ENCODE measurements at places on chromosomes 3 and 15.
A peak's percentile ranks its signal among the peaks of the same experiment; 100 is the strongest.

DNA sequence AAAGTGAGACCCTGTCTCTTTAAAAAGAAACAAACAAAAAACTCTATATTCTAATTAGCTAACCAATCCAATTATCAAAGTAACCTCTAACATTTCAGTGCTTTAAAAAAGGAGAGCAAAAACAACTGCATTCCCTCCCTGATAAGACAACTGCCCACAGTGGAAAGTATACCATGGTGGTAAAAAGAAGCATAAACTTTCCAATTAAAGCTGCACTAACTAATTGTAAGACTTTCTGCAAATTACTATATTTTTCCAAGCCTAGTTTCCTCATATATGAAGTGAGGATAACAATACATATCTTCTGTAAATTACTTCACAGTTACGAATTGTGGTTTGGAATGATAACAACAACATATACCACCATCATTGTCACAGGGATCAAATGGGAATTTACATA, 35.5 kb downstream of the STAG1 start:
- DNase-seq = no peak

GRCh38 chr3:59877263-59878037, 827.6 kb upstream of the CFAP20DC start:
- no peak for DNase-seq

GRCh38 chr3:31250116-31250777, 282.5 kb upstream of the STT3B start:
- DNase-seq = peak; percentile 35

DNA sequence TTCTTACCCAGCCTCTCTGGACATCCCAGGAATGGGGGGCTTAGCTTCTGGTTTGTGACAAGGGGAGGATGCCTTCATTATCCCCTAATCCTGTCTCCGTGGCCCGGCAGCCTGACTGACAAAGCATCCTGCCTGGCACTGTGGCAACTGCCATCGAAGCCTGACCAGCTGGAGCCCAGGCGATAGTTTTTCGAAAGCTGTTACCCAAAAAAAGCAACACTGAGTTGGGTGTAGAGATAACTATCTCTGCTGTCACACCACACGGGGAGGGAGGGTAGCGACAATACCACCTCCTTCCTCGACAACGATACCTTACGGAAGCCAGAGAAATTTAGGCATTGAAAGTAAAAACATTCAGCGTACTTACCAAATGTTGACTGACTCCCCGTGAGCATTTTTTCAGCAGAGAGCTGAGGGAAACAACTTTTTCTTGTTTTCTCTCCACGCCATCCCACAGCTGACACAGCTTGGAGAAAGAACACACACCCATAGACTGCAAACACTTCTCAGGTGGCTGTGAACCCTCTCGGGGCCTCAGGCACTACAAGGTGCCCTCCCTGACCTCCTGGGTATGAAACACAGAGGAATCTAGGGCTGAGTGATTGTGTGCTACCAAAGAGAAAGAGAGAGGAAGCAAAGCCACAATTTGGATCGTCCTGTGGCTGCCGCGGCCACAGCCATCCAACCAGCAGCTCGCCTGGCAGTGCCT, 361.9 kb upstream of the ICE2 start:
- DNase-seq = no peak

- DNase-seq = no peak
Observed at GRCh38 chr15:98321896-98322295, 326.4 kb upstream of the IGF1R start.

DNA sequence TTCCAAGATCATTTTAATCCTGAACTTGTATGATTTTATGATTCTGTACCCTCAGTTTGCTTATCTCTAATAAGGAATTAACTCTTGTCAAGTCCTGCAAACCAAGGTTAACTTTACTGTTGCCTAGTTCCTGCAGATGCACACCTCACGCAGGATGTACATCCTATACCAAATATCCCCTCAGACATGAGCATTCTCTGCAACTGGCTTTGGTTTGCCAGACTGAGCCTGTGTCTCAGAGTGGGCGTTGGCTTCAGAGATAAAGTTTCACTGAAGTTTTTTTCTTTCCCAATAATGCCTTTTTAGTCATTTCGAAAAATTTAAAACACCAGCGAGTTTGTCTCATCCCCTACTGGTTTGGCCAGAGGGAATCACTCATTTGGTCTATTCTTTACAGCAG, 173.9 kb downstream of the NR2F2 start:
- no peak for DNase-seq

- DNase-seq = no peak
Observed at GRCh38 chr3:139443186-139443585, 33.1 kb downstream of the RBP2 start.

- DNase-seq = no peak
Observed at GRCh38 chr3:49750056-49750455, 26.3 kb upstream of the GMPPB start.

- DNase-seq = no peak
Observed at GRCh38 chr3:10149226-10149625, 7.6 kb downstream of the VHL start.

DNA sequence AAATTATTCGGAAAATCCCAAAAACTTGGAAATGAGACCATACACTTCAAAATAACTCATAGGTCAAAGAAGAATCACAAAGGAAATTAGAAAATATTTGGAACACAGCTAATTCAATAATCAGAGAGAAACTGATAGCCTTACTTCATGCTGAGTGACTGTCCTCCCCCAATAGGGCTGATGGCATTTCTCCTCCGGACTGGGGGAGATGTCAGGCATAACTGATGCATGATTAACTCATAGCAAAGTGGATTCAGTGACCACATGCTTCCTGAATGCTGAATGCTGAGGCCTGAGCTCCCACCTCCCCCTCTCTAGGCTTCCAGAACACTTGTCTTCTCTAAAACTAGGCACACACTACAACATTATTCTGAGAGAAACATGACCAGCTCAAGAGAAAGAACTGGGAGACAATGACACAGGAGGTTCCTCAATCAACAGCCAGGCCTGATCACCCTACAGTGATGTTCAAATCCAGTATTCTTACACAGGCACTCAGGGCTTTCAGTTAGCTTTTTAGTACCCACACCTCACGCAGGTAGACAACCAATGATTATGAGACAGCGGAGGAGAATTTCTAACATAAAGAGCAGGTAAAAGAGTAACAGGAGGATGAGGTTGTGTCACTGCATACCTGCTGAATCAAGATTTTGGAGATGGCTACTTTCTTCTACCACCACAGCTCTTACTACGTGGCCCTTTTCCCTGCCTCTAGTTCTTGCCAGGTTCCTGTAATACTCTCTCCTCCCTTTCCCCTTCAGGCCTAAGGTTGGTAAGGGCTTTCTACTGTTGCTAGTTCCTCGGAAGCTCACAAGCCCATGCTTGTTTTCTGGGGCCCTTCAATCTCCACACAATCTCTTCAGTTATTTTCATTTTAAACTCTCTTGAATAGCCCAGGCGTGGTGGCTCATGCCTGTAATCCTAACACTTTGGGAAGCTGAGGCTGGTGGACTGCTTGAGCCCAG, 96.1 kb downstream of the FMN1 start:
- peak; percentile 23 for DNase-seq

GRCh38 chr3:19547665-19548464, 386.2 kb downstream of the EFHB start:
- DNase-seq = no peak

GRCh38 chr15:75455982-75456531, 4.6 kb upstream of the SIN3A start:
- peak; percentile 53 for DNase-seq

DNA sequence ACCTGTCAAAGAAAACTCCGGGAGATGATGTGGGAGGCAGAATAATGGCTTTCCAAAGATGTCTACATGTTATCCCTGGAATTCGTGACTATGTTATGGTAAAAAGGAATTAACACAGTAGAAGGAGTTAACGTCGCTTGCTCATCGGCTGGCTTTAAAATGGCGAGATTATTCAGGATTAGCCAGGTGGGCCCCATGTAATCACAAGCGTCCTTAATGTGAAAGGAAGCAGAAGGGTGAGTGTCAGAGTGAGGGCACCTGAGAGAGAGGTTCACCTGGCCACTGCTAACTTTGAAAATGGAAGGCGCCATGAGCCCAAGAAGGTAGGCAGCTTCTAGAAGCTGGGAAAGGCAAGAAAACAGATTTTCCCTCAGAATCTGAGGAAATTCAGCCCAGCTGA, 557.2 kb downstream of the EPHB1 start:
- no peak for DNase-seq

GRCh38 chr15:90249203-90249863, at the start of gene TTLL13:
Gene TTLL13, plus strand, starts transcription at chr15:90249556. Its CDS starts 1,075 bp downstream, at chr15:90250631.
- peak; percentile 70 for DNase-seq

- DNase-seq = no peak
Observed at GRCh38 chr15:51048308-51048707, 46.4 kb downstream of the TNFAIP8L3 start.

DNA sequence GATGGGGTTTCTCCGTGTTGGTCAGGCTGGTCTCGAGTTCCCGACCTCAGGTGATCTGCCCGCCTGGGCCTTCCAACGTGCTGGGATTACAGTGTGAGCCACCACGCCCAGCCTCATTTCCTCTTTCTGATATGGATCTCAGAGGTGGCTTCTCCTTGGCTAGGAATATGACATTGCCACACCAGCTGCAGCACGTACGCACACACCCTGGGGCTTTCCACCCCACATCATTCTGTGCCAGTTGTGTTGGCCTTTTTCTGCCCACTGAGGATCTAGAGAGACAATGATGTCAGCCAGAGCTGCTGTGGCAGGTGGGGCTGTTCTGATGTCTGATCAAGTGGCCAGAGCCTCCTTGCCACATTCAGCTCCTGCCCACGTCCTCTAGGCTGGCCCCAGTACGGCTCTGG, 29.0 kb downstream of the TMEM45A start:
- DNase-seq = peak; percentile 33

DNA sequence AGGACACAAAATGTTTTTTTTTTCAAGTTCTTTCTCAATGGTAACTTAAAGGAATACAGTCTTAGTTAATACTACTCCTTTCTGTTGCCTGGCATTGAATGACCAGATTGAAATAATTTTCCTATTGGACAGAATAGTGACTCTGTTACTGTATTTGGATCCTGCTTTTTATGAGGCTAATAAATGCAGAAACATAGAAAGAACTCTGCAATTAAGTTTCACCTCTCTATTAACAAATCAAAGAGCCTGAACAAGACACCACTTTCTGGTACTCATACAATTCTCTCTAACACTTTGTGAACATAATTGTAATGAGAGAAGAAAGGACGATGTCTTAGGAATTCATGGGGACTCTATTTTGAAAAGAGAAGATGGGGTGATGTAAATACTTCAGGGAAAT, 308.4 kb upstream of the ROBO2 start:
- no peak for DNase-seq

DNA sequence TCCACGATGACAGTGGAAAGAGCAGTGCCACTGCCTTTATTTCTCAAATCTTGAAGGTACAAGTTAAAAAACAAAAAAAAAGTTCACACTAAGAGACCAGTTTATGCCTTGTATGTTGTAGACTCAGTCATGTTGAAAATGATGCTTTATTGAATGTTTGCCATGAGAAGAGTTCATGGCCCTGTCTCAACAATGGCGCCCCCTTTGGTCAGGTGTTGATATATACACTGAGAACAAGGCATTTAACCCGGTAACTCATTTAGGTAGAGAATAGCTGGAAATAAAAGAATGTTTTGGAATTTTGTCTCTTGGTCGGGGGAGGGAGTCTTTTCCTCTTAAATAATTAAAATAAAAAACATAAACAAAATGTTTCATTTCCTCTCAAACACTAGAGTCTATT, 145.6 kb upstream of the SLC2A2 start:
- no peak for DNase-seq

- no peak for DNase-seq
Observed at GRCh38 chr3:9721015-9721699, 10.4 kb upstream of the BRPF1 start.

All from PC-9 (cell line).